Occipital lobe (tissue), 3 donors: ENCODE measurements at places on chromosomes 5 and 9.

DNA sequence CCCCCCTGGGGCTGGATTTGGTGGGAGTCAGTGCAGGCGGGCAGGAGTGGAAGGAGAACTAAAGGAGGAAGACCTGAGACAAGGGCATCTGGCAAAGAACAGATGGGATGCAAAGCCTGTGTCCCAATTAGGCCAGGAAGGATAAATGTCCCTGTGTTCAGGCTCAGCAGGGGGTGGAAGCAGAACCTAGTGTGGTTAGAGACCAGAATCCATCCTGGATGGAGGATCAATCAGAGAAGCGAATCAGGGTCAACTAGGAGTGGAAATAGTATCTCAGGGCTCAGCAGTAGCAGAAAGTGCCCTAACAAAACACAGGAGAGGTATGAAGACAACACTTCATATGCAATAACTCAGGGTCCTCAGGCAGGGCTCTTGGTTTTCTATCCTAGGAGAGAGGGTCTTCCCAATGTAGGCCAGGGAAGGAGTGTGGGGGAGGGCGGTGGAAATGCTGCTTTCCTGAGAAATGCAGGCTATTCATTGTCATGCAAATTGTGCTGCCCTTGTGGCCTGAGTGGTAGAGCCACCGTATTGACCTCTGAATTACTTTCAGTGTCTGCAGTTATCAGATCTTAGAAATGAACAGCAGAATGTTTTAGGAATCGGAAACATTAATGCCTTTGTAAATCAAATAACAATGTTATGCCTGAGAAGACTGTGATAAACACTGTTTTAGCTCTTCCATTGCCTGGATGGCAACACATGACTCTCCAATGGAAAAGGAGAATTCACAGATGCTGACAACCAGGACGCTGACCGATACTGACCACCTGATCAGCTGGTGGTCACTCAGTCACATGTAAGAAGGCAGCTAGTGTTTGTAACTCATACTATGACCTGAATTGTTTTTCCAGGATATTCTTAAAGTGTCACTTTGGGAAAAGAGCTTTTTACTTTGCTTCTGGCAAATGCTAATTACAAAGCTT is 323.6 kb downstream of the SEMA5A start:
- DNase-seq, result no peak

- DNase-seq, result no peak
These were observed 3.7 kb downstream of the TRMO start for GRCh38 chr9:97918611-97919010.

DNA sequence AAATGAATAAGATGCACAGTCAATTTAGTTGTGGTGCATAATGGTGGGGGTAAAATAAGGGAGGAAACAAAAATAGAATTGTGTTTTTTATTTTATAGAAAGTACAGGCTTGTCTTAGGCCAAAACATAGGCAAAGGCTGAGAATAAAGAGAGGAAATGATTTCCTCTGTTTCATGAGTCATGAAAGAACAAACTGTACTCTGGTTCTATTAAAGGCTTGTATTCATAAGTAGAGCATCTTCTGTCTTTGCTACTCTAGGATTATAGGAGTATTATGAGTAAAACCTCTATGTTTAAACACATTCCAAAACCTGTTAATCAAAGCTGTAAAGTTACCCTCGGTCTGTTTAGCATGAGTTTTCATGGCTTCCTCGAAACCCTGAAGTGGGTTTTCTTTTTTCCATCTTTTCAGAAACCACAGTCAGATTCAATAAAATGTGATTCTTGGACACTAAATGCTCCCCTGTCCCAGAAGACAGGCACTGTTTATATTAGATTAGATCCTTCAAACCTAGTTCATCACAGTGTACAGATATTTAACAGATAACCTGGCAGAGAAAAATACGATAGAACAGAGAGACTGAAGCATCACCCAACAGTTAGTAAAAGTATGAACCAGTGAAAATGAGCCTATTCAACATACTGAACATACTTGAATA is 473.9 kb upstream of the CYLC2 start:
- DNase-seq, result no peak

DNA sequence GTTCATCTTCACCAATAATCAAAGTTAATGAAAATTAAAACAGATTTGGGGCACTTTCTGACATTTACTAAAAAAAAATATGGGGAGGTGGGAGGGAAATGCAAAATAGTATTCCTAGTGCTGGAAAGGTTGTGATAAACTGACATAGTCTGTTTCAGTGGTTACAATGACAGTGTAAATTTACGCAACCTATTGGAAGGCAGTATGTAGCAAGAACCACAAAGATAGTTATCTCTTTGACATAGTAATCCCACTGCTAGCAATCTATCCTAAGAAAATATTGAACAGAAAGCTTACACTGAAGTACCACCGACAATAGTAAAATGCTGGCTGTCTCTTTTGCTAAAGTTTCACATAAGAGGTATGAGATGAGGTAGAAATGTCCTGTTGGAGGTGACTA is 15.1 kb upstream of the EPB41L4B start:
- DNase-seq, result no peak

DNA sequence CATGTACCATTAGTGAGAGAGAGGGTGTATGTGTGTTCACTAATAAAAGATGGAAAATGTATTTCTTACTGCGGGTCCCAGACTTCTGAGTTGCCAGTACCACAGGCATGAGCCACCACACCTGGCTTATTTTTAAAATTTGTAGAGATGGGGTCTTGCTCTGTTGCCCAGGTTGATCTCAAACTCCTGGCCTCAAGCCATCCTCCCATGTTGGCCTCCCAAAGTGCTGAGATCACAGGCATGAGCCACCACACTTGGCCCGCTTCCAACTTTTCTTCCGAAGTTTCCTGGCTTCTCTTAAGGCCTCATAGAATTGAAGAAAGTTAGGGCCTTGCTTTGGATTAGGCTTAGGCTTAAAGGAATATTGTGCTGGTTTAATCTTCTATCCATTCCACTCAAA is 40.4 kb upstream of the F2RL2 start:
- no peak for DNase-seq

- no peak for DNase-seq
These were observed 62.3 kb downstream of the TENT4A start for GRCh38 chr5:6775571-6775970.

GRCh38 chr9:74035786-74036185 is 461.3 kb upstream of the RORB start:
- DNase-seq, result no peak

GRCh38 chr5:14429101-14430050 is 152.2 kb upstream of the OTULINL start:
- DNase-seq, result no peak

DNA sequence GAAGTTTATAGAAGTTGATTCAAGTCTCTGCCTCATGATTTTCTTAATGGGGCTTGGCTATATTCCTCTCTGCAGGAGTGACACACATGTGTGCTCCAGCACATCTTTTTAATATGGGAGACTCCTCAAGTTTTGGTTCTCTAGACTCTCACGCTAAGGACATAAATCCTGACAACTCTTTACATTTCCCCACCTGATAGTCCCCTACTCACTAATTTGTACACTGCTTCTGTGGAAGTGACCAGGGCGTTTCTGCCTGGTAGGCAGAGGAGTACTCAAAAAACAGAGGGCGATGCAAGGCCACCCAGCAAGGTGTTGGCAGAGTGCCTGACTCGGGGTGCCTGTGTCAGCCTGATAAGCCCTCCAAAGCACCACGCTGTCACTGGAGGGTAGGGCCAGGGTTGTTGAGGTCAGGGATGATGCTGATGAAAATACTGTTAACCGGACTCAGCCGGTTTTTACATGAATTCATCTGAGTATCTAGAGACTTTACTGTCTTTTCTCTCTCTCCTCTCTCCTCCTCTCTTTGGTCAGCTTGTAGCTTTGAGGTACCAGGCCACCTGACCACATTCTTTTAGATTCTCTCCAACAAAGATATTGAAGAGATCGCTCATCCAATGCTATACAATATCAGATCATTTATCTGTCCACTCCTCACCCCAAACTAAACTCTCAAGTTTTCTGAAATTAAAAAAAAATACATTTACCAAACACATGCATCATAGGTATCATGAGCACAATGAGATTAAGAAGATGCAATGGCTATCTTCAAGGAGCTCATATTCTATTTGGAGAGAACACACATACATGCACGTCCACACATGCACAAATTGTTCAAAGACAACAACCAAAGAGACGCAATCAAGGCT is 205.2 kb downstream of the PIK3R1 start:
- no peak for DNase-seq

GRCh38 chr5:127820910-127821553 is 117.8 kb downstream of the CCDC192 start:
- no peak for DNase-seq

DNA sequence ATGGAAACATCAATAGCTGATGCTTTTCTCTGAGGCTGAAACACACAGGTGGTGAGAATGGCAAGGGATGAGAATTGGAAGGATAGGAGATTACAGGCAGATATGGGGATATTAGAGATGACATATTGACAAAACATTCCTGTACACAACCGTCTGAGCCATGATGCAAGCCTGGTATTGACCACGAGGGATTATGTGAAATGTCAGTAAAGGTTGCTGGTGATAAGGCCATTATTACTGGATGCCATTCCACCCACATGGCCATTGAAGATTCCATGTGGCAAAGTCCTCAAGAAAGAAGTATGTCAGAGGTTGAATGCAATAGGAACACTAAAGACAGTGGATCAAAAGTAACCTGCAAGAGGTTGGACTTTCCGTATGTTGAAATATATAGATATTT is 15.7 kb downstream of the GRAMD2B start:
- DNase-seq, result no peak

GRCh38 chr5:135289651-135290050 is 109.4 kb downstream of the MACROH2A1 start:
- no peak for DNase-seq

DNA sequence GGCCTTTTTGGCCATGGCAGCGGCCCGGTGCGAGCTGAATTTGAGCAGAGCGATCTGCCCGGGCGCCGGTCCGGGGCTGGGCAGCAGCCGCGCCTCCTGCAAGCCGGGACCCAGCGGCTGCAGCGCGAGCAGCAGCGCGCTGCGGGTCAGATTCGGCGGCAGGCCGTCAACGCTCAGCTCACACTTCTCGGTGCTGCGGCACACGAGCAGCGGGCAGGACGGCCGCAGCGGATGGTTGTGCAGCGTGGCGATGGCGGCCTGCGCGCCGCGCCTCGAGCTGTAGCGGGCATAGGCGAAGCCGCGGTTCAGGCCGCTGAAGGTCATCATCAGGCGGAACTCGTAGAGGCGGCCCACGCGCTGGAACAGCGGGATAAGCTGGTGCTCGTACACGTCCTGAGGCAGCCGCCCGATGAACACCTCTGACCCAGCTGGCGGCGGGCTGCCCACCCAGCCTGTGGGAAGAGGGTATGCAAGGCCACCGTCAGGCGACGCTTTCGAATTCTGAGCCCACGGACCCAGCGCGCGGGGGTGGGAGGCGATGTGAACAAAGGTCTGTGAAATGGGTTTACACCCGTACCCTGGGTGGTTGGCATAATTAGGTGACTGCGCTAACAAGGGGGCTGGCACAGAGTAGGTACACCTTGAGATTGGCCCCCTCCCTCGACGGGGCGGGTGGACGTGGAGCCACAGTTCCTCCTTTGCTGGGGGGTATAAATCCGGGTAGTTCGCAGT is 755 bp downstream of the DND1 start:
- DNase-seq, result no peak

DNA sequence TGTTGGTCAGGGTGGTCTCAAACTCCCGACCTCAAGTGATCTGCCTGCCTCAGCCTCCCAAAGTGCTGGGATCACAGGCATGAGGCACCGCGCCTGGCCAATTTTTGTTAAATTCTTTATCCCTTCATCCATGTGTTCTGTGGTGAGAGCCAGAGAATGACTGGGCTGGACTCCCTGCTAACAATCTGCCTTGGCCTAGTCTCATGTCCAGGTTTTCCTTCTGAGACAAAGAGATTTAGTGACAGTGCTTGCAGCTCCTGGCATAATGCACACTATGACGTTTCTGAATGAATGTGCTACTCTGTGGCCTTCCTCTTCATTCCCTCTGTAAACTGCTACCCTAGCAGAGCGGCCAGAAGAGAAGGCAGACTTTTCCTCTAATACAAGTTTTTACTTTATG is 79.3 kb downstream of the FOXD1 start:
- no peak for DNase-seq

DNA sequence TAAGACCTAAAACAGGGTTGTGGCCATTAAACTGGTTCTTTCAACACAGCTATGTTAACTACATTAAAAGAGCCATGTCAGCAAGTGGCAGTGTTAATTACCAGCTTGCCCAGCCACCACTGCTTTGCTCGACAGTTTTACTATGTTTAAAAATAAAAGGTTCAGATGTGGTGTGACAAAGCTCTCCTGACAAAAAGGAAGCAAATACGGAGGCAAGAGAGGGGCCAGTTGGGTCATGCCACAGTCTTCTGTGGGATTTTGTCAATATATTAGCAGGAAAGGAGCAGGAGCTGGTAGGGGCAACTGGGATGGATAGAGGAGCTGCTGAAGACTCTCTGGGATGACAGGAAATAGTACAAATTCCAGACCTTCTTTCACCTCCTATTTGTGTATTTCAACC is 113.5 kb upstream of the PCA3 start:
- DNase-seq, result no peak

DNA sequence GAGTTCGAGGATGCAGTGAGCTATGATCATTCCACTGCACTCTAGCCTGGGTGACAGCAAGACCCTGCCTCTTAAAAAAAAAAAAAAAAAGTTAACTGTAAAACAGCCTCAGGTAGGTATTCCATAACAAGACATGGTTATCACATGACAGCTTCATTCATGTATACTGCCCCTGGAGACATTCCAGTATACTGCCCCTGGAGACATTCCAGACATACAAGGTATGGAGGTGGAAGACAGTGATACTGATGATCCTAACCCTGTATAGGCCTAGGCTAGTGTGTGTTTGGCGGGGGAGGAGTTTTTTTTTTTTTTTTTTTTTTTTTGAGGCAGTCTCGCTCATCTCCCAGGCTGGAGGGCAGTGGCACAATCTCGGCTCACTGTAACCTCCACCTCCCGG is 105.5 kb downstream of the RICTOR start:
- no peak for DNase-seq

DNA sequence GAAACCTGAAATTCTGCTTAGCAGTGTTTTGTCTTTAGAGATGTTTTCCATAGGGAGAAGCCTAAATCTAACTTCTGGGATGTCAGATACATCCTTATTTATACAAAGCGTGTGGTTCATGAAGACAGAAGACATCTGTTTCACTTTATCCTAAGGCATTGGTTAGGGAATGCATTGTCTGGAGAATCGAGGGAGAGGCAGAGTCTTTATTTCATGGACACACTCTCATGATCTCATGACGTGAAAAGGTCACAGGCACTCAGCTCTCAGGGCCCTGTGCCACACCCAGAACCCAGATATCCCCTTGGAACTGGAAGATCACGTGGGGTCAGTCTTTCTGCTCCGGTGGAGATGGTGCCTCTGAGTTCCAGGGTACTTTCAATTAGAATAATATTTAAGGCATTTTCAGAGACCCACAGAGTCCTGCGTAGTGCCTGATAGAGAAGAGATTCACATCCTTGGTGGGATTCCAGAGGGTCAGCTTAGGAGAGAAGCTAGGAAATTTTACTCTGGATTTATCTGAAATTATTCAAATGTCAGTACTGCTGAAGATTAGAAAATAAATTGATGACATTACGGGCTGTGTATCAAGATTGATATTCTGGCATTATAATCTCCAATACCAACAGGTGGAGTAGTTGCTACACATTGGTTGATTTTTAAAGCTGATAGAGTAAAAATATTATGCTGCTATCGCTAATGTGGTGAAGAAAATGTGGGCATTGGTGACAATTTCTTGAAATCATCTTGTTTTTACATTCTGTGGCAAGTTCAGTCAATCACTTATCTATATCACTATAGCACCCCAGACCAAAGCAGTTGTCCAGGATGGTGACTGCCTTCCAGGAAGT is 378.3 kb downstream of the MTRR start:
- no peak for DNase-seq

GRCh38 chr5:52735139-52735538 is 52.6 kb upstream of the ITGA1 start:
- DNase-seq, result no peak

- no peak for DNase-seq
These were observed 1043.5 kb downstream of the CDH12 start for GRCh38 chr5:21809611-21810010.
